ENCODE measurements at places on chromosomes 16 and 17.

DNA sequence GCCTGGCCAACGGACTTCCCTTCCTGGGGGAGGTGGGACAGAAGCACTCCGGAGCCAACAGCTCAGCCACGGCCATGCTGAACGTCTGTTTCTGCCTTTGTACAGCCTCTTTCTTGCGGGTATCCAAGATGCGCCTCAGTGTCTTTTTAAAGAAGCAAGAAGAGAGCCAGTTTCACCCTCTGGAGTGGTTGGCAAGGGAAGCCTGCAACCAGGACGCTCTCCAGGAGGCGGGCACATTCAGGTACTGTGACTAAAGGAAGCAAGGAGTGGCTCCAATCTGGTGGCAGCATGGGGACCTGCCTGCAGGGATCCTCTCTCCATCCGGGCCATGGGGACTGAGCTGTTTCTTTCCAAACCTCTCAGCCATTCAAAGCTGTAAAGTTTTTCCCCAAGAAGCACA is 60.6 kb upstream of the ENDOV start:
- DNase-seq = no peak

GRCh38 chr16:19115148-19116021 is 1.6 kb downstream of the ITPRIPL2 start:
- DNase-seq = no peak

GRCh38 chr17:48754500-48755261 is 26.1 kb upstream of the HOXB13 start:
- DNase-seq = no peak

DNA sequence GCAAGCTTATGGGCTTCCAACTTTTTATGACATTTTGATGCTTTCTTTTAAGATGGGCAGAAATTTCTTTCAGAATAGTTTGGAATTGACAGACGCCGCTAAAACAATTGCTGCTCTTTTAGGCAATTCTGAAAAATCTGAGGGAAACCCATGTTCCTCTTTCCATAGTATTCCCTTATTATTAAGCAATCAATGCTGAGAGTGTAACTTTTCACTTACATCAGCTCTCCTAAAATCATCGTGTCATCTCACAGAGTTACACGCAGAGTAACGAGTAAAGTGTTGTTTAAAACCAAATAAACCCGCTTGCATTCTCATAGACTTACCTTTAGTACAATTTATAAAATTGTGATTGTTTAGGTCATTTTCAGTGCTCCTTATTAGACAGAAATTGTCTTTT is 150.6 kb downstream of the MAF start:
- no peak for DNase-seq

- DNase-seq = no peak
Measured at GRCh38 chr16:55532227-55532626, 23.4 kb downstream of the LPCAT2 start.

- no peak for DNase-seq
Measured at GRCh38 chr17:75267153-75267410, 3.9 kb downstream of the MIF4GD start.

- DNase-seq = peak; percentile 41
Measured at GRCh38 chr16:88737298-88738150, 31.2 kb downstream of the CTU2 start.

GRCh38 chr17:66483906-66484305 is 181.5 kb downstream of the PRKCA start:
- DNase-seq = no peak

DNA sequence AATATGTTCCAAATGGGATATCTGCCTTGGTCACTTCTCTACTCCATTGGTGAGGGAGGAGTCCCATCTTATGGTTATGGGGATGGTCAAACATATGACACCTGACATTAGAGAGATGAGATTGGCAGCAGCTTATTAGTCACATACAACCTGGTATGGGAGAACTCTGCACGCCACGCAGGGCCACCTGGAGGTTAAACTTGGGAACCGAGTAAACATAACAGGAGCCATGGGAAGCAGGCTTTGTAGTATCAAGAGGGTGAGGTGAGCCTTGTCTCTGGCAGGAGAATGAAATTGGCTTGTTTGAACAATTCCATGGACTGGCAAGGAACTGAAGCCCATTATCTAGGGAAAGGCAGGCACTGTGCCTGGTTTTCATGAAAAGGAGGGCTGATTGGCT is 238.7 kb upstream of the ELAC2 start:
- no peak for DNase-seq

Data from stimulated activated CD4-positive, alpha-beta T cell treated with anti-CD3 and anti-CD28 coated beads, Interleukin-1b, Interleukin-23, amount 100 ng/mL, for 1 hour (primary cell).